ENCODE measurements at places on chromosomes 6 and 20.
A peak's percentile ranks its signal among the peaks of the same experiment; 100 is the strongest.

DNA sequence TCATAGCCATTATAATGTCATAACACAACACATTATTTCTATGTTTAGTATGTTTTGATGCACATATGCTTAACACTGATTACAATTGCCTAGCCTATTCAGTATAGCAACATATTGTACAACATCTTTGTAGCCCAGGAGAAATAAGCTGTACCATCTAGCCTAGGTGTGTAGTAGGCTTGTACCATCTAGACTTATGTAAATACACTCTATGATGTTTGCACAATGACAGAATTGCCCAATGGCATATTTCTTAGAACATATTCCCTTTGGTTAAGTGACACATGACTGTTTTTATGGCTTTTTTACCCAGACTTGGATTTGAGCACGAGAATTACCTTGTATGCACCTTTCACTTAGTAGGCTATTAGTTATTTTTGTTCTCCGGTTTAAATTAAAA lies 64.5 kb upstream of the HIVEP1 start:
- DNase-seq = no peak

DNA sequence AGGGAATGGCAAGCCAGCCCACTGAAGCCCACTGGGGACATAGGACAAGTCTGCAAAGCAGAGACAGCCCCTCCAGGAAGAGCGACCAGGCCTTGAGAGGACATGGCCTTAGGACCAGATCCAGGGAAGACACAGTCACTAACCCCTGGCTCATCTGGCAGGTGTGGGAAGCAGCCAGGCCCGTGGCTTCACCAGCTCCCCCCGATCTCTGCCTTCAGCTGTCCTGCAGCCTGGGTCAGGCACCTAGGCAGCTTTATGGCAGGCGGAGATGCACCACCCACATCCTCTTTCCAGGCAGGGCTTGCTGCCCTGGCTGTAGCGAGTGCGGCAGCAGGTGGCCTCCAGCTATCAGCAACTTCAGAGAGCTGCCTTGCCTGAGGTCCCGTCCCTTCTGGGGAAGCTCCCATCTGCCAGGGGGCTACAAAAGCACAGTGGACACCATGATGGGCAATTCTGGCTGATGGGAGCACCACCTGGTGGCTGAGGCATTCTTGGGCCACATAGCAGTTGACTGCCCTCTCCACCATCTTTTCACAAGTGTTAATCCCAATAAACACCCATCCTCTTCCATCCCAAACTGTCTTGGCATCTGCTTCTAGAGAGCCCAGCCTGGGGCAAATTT lies 85.8 kb downstream of the DZANK1 start:
- DNase-seq = no peak

DNA sequence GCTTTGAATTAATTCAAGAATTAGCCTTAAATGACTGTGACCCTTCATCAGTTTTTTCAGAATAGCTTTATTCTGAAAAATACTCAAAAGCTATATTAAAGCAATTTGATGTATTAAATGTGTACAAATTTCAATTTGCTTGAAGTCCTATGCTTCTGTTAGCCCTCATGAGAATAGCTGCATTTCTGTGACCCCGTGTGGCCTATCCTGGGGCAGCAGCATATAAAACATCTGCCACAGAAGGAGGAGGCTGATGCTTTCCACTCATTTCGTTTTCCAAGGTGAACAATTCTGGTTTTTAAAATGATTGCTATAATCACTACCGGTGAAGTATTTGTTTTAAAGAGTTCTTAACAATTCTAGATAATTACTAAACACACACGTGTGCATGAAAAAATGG lies 360.3 kb downstream of the BTBD9 start:
- no peak for DNase-seq

DNA sequence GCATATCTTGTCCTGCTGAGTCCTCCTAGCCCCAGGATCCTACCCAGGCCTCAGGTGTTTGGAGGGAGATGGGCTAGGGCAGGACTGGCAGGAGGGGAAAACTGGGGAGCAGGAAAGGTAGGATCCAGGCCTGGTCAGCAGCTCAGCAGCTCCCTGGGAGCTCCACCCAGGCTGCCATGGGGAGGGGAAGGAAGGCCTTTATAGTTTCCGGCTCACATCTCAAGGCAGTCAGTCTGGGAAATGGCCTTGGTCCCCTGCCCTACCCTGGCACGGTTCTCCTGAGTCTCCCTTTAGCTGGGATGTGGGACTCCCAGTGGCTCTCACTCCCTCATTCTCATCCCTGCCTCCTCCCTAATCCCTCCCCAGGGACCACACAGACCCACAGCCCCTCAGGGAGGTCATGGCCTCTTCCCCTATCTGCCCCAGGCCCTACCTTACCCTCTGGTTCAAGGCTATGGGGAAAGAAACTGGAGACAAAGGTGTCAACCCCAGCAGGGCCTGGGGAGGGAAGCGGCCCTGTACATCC lies 1.6 kb downstream of the SLC44A4 start:
- DNase-seq = peak; percentile 74

DNA sequence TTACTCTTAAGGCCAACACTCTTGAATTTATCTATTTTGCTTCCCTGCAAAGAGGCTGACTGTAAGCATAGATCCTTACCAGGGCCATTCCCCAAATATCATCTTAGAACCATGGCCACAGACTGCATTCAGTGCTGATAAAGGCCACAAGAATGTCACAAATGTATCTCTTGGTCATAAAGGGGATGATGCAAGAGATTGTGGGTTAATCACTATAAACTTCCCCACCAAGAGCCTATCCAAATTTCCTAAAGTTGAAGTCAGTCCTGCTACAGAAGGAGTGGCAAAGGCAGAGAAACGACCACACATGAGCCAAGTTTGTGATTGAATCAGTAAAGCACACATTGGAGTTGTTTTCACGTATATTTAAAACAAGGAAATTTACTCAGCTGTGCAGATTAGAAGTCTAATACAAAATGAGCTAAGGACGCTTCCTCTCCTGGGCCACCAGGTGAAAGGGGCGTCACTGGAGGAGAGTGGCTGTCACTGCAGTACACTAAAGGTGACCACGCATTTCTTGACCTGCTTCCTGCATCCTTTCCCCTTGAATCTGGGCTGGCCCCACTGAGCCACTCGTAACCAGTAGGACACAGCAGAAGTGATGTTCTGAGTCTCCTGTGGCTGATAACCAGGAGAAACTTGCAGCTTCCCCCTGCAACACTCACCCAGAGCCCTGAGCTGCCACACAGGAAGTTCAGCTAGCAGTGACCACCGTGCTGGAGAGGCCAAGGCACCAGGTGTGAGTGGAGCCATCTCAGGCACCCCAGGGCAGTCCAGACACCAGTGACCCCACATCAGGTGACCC lies 181.9 kb downstream of the SYNDIG1 start:
- DNase-seq = no peak

GRCh38 chr6:132300323-132300949 lies 100.8 kb downstream of the MOXD1 start:
- DNase-seq = no peak

DNA sequence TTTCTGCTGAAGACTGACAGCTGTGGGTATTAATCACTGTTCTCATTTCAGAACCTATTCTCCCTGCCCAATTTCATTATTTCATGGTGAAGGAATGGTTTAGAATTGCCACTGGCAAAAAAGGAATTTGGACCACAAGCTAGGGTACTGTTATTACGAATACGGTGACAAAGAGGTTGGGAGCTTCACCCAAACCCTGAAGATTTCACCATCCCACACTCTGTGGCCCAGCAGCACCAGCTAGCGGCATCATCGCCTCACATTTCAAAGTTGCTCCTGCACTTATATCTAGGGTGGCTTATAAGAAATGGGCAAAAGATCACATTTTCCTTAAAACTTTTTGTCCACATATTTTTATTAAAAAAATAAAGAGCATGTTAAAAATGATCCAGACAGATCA lies 236.1 kb downstream of the SYNDIG1 start:
- no peak for DNase-seq

DNA sequence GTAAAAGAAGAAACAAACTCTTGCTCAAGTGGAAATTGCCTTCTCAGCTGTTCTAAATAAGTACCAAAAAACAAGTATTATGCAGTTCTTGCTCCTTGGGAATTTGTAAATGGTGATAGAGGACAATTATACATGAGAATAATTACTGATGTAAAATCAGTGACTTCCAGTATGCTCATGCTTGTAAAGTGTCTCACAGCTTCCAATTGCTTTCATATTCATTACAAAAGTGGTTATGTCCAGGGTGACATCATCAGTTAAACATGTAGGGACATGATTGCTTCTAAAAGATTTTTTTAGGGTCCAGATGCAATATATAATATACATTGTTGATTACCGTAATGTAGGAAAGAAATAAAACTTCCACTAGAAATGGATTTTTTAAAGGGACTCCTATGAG lies 122.8 kb upstream of the B3GAT2 start:
- DNase-seq = no peak

- no peak for DNase-seq
These were observed 59.2 kb upstream of the FNDC1 start for GRCh38 chr6:159110013-159110412.

GRCh38 chr6:163991321-163991720 lies 576.8 kb downstream of the QKI start:
- DNase-seq = no peak

GRCh38 chr6:150025201-150025917 lies at the start of gene RAET1L:
Gene RAET1L, minus strand, starts transcription at chr6:150025532. Its CDS starts 61 bp downstream, at chr6:150025471.
- no peak for DNase-seq
